ENCODE measurements at places on chromosomes 13 and 19. TPM values are rescaled to one million over a fixed set of nuclear protein-coding genes. Genes with fewer than 3 reads are reported as not detected.

FGF21 gene
- not detected for total RNA-seq

- no peak for DNase-seq
Observed at GRCh38 chr19:19655641-19656343, 7.7 kb downstream of the ATP13A1 start.

ANGPTL8 gene
- not detected for total RNA-seq

DNA sequence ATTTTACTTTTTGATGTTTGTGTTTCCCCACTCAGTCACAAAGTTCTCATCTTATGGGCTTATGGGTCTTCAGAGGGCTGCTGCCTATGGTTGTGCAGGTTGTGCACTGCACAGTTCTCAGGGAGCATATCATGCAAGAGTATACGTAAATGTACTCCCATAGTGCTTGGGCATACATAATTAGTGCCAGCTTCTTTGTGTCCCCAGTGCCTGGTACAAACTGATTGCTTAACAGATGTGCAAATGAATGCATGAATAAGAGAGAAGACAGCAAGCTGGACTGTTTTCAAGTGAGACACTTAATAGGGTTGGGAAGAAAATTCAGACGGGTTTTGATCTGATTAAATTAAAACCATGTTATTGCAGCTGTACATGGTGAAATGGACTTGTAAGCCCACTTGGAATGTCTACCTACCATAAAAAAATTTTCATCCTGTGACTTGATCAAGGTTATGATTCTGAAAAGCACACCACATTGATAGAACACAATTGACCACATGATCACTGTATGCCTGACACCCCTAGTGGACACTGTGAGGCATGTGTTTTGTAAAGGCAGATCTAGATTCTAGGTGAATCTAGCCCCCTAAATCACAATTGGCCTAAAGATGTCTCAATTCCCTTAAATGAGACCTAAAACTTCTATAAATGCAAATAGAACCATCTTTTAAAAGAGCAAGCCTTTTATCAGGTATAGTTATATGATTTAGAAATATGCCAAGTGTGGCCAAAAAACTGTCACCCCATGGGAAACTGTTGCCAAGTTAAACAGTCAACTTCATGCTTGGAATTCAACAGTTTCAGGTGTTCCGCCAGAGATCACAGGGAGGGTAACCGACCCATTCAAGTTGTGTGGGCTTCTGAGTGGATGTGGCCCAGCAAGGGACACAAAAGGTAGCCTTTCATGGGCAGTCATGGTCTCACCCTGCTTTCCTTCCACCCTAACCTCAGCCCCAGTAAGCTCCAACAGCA is 27.9 kb downstream of the FAM124A start:
- peak; percentile 44 for DNase-seq

GRCh38 chr13:109602356-109602755 is 184.0 kb downstream of the IRS2 start:
- DNase-seq: no peak

GRCh38 chr13:36362914-36363313 is 16.7 kb upstream of the SPART start:
- no peak for DNase-seq

LHFPL6 gene
- total RNA-seq: 62.8 TPM
